NCI-H187 (cell line): ENCODE measurements at places on chromosomes 16 and 17.

GRCh38 chr17:68398691-68399637, 58.3 kb downstream of the WIPI1 start:
- no peak for DNase-seq

DNA sequence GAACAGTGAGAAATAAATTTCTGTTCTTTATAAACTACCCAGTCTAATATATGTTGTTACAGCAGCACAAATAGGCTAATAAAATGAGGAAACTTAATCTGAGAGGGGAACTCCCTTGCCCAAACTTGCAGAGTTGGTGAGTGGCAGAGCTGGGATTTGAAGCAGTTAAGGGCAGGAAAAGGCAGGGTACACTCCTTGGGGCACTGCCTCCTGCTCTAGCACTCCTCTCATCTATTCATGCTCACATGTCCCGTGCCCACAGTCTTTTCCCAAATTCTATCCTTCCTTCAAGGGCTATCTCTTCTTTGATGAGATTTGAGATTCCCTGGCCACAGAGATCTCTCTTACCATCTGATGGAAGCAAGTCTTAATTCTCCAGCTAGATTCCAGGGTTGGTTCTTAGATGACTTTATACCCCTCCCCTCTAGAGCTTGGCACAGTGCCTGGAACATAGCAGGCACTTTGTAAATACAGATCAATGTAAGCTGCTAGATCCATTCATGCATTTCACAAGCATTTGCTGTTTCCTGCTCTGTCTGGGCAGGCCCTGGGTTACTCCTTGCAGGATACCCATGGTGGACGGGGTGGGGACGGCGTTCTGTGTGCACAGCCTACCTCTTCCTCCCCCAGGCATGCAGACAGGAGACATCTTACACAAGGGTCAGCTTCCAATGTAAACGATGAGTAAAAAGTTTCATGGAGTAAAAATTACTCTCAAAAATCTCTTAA, 39.2 kb upstream of the ABCC12 start:
- no peak for DNase-seq

- no peak for DNase-seq
Observed at GRCh38 chr17:33438578-33438977, 145.5 kb upstream of the ASIC2 start.

- DNase-seq = no peak
Observed at GRCh38 chr16:25575363-25575762, 116.4 kb upstream of the HS3ST4 start.

- DNase-seq = no peak
Observed at GRCh38 chr17:80422276-80422675, 7.3 kb downstream of the ENDOV start.

DNA sequence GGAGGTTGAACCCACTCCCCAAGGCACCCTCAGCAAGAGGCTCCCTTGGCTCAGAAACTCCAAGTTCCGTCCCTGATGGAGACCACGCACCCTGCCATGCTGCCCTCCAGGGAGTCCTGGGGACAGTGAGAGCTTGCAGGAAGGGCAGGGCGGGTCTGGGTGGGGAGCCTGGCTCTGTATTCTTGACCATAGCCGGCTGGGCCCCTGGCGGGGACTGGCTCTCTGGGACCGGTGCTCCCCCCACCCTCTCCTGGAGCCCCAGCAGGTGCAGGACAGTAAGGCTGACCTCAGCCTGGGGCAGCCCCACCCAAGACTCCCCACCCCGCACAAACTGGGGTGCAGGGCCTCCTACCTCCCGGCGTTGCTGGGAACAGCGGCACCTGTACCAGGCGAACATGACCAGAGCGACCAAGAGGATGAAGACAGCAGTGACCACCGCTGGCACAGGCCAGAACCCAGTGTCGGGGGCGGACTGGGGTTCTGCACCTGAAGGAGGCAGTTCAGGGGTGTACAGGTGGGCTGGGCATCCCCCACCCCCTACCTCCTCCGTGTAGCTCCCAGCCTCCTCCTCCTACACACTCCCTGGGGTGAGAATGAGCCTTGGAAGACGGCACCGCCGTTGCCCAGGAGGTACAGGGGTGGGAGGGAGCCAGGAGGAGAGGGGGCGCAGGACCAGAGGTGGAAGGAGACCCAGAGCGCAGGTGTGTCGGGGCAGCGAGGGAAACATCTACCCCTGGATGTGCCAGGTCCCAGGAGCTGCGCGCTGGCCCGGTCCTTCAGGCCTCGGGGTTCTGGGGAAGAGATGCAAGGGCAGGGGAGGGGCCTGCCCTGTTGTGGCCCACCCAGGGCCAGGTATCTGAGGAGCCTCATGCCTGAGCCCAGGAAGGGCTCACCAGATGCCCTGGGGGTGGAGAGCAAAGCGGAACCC, 5.4 kb upstream of the CD7 start:
- DNase-seq = no peak

- no peak for DNase-seq
Observed at GRCh38 chr16:85514598-85515318, 98.4 kb upstream of the GSE1 start.
